ENCODE measurements at places on chromosomes 5 and 9.
A peak's percentile ranks its signal among the peaks of the same experiment; 100 is the strongest.

DNA sequence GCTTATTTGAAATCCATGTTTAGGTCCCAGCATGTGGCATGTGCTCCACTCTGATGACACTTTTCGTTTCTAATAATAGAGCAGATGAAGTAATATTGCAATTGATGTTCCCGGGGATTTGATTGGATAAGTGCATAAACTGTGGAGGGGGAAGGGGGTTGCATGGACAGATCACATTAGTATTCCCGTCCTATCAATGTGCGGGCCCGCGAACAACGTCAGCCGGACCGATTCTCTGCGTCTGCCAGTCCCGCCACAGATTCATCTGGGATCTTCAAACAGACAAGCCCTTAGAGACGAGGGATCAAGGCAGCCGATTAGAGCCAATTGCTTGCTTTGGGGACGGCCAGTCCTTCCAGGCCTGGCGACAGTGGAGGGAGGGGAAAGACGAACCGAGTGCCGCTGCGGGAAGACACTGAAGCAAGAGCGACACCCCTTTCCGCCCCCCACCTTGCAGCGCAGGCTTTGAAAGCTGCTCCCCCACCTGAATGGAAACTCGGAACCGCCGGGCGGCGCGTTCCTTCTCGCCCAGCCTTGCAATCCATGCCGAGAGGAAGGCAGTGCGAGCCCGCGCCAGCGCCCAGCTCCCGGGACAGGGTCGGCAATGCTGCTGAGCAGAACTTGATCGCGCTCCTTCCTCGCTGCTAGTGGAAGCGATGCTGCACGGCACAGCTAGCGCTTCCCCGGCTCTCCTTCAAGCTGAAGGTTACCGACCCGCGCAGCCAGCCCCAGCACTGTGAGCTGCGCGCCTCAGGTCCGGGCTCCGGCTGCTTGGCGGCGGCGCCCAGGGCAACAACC lies at the start of gene RGS7BP:
Gene RGS7BP, plus strand, starts transcription at position 247 of the 798 bp plus-strand sequence. CDS start 610 bp downstream, outside the sequence.
- DNase-seq = peak; percentile 7

DNA sequence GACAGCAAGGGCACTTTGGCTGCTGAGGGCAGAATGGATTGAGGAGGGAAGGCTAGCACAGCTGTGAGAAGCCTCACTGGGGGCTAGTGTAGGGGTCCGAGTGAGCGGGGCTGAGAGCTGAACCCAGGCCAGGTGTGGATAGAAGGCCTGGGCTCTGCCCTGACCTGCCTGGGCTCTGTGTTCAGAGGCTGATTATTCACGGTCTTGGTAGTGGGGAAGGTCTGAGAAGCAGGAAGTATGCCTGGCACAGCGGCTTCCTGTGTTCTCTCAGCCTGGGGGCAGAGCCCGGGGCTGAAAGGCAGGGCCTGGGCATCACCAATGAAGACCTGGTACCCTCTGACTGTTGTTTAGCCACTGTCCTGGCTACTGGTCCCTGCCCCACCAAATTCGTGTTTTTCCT lies 136.4 kb upstream of the TBC1D2 start:
- DNase-seq = no peak

DNA sequence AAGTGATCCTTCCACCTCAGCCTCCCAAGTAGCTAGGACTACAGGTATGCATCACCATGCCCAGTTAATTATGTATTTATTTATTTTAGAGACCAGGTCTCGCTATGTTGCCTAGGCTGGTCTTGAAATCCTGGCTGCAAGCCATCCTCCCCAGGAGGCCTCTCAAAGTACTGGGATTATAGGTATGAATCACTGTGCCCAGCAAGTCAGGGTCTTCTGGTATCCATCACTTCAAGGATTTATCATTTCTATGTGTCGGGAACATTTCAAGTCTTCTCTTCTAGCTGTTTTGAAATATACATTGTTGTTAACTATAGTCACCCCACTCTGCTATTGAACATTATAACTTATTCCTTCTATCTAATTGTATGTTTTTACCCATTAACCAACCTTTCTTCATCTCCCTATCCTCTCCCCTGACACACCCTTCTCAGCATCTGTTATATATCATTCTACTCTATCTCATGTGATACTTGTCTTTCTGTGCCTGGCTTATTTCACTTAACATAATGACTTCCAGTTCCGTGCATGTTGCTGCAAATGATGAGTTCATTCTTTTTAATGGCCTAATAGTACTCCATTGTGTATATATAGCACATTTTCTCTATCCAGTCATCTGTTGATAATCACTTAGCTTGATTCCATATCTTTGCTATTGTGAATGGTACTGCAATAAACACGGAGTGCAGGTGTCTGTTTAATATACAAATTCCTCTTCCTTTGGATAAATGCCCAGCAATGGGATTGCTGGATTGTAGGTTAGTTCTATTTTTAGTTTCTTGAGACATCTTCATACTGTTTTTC lies 26.4 kb downstream of the UTP15 start:
- DNase-seq = no peak

DNA sequence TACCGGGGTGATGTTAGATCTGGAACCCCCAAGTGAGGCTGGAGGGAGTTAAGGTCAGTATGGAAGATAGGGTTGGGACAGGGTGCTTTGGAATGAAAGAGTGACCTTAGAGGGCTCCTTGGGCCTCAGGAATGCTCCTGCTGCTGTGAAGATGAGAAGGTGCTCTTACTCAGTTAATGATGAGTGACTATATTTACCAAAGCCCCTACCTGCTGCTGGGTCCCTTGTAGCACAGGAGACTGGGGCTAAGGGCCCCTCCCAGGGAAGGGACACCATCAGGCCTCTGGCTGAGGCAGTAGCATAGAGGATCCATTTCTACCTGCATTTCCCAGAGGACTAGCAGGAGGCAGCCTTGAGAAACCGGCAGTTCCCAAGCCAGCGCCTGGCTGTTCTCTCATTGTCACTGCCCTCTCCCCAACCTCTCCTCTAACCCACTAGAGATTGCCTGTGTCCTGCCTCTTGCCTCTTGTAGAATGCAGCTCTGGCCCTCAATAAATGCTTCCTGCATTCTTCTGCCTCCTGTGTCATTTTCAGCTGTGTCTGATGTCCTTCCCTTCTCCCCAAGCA lies 2.3 kb upstream of the MYOZ3 start:
- no peak for DNase-seq

GRCh38 chr5:75712091-75712490 lies 5.1 kb downstream of the POC5 start:
- no peak for DNase-seq

DNA sequence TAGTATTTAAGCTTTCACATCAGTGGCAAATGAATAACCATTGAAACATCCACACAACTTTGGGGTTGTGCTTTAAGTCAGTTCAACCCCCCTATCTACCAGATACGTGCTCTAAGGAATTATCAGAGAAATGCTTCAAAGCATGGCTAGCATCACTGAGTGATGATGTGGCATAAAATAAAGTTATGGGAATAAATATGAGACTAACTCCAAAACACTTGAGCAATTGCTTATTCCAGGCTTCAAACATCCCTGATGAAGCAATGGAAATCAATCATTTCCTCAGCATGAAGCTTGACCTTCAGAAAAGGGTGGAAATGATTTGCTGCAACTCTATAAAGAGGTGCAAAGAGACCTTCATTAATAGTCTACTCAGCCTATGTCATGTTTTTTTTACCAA lies 292.0 kb upstream of the SMC2 start:
- DNase-seq = no peak

GRCh38 chr5:13865312-13865711 lies 79.2 kb downstream of the DNAH5 start:
- no peak for DNase-seq

- no peak for DNase-seq
Measured at GRCh38 chr9:1994180-1994579, 21.0 kb upstream of the SMARCA2 start.
